T-helper 2 cell (primary cell): ENCODE measurements at places on chromosomes 13 and 19.

GRCh38 chr19:19402656-19403372 lies 2.7 kb upstream of the GATAD2A start:
- DNase-seq, result no peak

DNA sequence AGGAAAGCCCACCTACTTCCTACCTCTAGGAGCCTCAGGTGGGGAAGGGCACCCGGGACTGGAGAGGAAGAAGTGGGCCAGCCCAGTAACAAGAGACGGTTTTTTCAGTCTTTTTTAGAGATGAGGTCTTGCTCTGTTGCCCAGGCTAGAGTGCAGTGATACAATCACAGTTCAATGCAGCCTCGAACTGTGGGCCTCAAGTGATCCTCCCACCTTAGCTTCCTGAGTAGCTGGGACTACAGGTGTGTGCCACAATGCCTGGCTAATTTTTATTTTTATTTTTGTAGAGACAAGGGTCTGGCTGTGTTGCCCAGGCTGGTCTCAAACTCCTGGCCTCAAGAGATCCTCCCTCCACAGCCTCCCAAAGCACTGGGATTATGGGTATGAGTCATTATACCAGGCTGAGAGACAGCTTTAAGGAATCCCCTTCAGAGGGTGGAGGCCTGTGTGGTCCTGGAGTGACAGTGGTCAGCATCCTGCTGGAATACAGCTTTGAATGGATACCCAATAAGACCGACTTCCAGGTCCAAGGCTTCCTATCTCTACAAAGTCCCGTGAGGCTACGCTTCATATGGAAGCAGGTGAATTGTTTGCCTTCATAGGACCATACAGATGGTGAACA lies 63.0 kb downstream of the SLC15A1 start:
- DNase-seq, result no peak

- no peak for DNase-seq
Measured at GRCh38 chr13:77516342-77516789, 19.1 kb upstream of the SCEL start.

DNA sequence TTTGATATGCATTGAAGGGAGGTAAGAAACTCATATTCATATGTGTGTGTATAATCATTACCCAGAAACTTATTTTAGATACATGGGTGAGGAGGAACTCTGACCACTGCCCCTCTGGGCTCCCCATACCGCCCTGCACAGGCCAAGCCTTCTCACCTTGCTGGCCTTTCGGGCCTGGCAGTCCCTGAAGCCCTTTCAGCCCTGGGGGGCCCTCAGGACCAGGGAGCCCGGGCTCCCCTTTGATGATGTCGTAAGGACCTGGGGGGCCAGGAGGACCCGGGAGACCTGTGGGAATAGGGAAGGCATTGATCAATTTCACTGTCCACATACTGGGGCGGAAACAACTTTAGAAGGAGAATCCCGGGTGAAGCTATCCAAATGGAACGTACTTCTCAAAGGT lies 142.3 kb downstream of the COL4A1 start:
- DNase-seq, result no peak

DNA sequence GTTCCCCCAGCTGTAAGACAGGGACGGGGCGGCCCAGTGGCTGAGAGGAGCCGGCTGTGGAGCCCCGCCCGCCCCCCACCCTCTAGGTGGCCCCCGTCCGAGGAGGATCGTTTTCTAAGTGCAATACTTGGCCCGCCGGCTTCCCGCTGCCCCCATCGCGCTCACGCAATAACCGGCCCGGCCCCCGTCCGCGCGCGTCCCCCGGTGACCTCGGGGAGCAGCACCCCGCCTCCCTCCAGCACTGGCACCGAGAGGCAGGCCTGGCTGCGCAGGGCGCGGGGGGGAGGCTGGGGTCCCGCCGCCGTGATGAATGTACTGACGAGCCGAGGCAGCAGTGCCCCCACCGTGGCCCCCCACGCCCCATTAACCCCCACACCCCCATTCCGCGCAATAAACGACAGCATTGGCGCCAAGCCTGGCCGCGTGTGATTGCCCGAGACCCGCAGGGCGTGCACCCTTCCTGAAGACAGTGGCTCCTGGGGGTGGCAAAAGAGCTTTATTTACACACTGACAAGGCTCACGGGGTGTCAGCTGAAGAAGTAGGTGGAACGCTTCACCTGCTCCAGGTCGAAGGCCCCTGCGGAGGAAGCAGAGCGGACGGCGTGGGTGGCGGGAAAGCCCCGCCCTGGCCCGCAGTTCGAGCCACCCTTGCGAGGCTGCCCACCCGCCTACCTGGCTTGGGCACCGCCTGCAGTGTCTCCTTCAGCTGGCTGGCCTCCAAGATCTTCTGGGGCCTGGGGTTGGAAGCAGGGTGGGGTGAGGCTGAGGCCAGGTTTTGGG lies 16.4 kb downstream of the POLRMT start:
- DNase-seq, result no peak

- no peak for DNase-seq
Measured at GRCh38 chr13:48317511-48318376, 14.2 kb downstream of the RB1 start.
